ENCODE measurements at places on chromosomes 1 and 21. TPM values are rescaled to one million over a fixed set of nuclear protein-coding genes. Genes with fewer than 3 reads are reported as not detected.

Gene MEGF6
- 38.9 TPM for total RNA-seq

Gene NPPB
- total RNA-seq = 11.5 TPM

Gene KIRREL1
- total RNA-seq = 92.4 TPM

Gene FAM110D
- under 0.01 TPM for total RNA-seq

Gene RASAL2
- 27.9 TPM for total RNA-seq

Gene GPR61
- total RNA-seq = not detected

Gene PTPRC
- total RNA-seq = 0.58 TPM

Gene CFHR1
- total RNA-seq = 0.19 TPM

Gene RAVER2
- 3.9 TPM for total RNA-seq

Gene GFI1
- total RNA-seq = under 0.01 TPM

Gene CSF1
- total RNA-seq = 15.0 TPM

Gene PPP1R12B
- total RNA-seq = 25.1 TPM

Gene TRIM17
- total RNA-seq = under 0.01 TPM

Gene CFHR2
- total RNA-seq = not detected

Gene RO60
- total RNA-seq = 178 TPM

Gene PIK3CD
- 7.6 TPM for total RNA-seq

Gene HHIPL2
- not detected for total RNA-seq

Gene TBX19
- 1.1 TPM for total RNA-seq

Gene VWA1
- total RNA-seq = 9.0 TPM

Gene MROH9
- total RNA-seq = 0.85 TPM

Gene VWA5B1
- not detected for total RNA-seq

Gene RHBG
- not detected for total RNA-seq

Gene BACE2
- 25.5 TPM for total RNA-seq

Gene DEPDC1
- 4.2 TPM for total RNA-seq

Gene FCGR1A
- 0.19 TPM for total RNA-seq

Gene GPX7
- total RNA-seq = 30.4 TPM

Gene PHLDA3
- total RNA-seq = 69.0 TPM

Gene LRRIQ3
- total RNA-seq = 1.4 TPM

Gene CR1L
- not detected for total RNA-seq

Gene PSMA5
- total RNA-seq = 62.7 TPM

Gene LAMTOR5
- 106 TPM for total RNA-seq

Gene TSPEAR
- not detected for total RNA-seq

Gene PRR9
- total RNA-seq = not detected

Gene CEPT1
- total RNA-seq = 84.6 TPM

Gene C21orf91
- 6.5 TPM for total RNA-seq

Gene ITLN2
- total RNA-seq = 1.4 TPM

Gene NBPF10
- 3.1 TPM for total RNA-seq

Gene TNFSF4
- total RNA-seq = 2.3 TPM

Gene GRIK3
- total RNA-seq = not detected

Gene GJA8
- not detected for total RNA-seq

Gene C1orf56
- 1.7 TPM for total RNA-seq

All from regular cardiac myocyte (primary cell).